Kasumi-1 (cell line): ENCODE measurements at places on chromosomes 1 and 21.

- no peak for DNase-seq
Observed at GRCh38 chr1:26189751-26190275, 589 bp upstream of the CATSPER4 start.

GRCh38 chr1:111214884-111215283 lies 12.6 kb upstream of the CHI3L2 start:
- no peak for DNase-seq

DNA sequence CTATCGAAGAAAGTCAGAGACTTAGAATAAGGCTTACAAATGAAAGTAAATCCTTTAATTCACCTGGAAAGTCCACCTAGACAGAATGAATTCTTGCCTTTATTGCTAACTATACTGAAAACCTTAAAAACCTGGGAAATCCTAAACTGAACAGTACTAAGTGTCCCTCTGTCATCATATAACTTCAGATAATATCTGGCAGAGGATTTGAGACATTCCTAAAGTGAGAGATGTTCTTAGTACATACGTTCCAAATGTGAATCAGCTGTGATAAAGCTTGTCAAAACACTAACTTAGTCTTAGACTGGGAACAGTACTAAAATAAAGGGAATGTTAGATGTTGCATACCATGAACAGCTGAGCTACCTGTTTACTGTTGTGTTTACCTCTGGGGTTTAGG lies 121.7 kb downstream of the TNFSF18 start:
- DNase-seq: no peak

GRCh38 chr21:32337206-32337605 lies 38.6 kb downstream of the MRAP start:
- no peak for DNase-seq
